ENCODE measurements at places on chromosomes 7 and 10.
A peak's percentile ranks its signal among the peaks of the same experiment; 100 is the strongest.

DNA sequence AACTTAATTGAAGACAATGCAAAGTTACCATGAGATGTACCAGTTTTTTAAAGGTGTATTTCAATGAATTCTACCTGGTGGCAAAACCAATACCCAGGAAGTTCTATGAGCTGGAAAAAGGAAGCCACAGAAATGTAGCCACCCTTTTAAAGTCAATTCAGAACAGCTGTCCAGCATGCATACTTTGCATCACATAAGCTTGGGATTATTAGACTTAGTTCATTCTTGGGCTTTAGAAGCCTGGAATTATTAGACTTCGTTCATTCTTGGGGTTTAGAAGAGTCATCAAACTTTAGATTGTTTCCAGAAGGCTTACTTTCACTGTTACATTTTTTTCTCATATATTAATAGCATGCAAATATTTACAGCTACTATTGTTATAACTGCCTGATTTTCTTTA, 20.9 kb downstream of the SLC25A13 start:
- no peak for DNase-seq

GRCh38 chr10:69715156-69715898, 85.3 kb downstream of the FAM241B start:
- DNase-seq, result no peak

DNA sequence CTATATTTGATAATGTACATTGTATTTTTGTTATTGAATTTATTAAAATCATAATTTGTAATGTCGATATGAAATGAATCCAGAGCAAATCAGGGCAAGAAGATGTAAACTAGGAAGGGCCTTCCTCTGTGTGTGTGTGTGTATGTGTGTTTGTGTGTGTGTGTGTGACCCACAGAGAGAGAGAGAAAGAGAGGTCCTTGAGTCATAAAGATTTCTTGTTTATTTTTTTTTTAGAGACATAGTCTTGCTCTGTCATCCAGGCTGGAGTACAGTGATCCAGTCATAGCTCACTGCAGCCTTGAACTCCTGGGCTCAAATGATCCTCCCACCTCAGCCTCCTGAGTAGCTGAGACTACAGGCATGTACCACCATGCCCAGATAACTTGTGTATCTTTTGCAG, 50.7 kb downstream of the INPP5F start:
- DNase-seq, result no peak

DNA sequence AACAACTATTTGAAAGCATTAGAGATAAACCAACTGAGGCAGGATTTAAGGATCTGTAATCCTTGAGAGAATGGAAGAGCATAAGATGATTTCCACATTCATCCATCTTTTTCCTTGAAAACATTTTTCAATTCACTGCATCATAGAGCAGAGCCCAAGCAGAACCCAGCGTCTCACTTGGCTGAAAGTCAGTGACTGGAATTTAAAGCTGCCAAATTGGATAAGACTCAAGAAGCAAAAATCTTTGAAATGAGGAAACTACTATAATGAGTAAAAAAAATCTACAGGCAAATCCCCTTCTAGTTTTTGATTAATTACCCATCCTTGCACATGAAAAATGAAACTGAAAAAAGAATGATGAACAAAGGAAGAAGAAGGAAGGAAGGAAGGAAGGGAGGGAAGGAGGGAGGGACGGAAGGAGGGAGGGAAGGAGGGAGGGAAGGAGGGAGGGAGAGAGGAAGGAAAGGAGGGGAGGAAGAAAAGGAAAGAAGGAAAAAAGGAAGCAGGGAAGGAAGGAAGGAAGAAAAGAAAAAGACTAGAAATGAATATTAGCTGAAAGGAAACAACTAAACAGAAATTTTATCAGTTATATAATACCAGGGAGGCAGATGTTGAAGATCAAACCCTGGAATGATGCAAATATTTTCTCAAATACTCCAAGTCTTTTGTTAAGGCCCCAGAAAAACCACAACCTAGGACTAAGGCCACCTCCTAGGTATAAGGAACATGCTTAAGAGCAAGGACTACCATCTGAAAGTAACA, 336.3 kb upstream of the MAGI2 start:
- no peak for DNase-seq

DNA sequence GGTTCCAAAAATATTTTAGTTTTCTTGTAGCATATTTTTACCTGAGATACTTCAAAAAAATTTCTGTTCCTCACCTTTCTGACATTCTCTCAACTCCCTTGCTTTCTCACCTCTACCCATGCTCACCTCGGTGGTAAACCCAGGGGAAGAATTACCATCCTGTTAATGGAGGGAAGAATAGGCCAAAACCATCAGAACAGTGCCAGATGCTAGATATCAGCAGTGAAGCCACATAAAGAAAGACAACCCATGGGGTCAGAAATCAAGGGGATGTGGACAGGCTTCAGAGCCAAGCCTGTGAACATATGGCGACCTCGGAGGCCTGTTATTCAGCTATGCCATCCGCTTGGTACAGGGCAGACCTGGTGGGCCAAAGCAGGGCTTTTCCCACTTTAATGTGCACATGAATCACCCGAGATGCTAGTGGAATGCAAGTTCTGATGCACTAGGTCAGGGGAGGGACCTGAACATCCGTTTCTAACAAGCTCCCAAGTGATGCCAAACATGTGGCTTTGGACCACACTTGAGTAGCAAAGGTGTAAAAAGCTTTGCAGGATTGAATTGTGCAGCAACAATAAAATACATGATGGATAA, 125.5 kb downstream of the NPY start:
- no peak for DNase-seq

- DNase-seq, result peak; percentile 55
These were observed 15.2 kb upstream of the PPP2R2D start for GRCh38 chr10:131885391-131886165.

- DNase-seq, result no peak
These were observed 5.0 kb downstream of the SPRN start for GRCh38 chr10:133419211-133419950.

GRCh38 chr7:110442381-110442837, 648.5 kb upstream of the LRRN3 start:
- DNase-seq, result no peak

GRCh38 chr10:73932620-73933112, 21.7 kb downstream of the PLAU start:
- DNase-seq, result no peak

GRCh38 chr10:124605001-124605370, 139.2 kb downstream of the FAM53B start:
- DNase-seq, result no peak

- DNase-seq, result no peak
These were observed 26.7 kb upstream of the SMARCD3 start for GRCh38 chr7:151274936-151275812.

- no peak for DNase-seq
These were observed 54.3 kb downstream of the CLIP2 start for GRCh38 chr7:74343281-74344131.

DNA sequence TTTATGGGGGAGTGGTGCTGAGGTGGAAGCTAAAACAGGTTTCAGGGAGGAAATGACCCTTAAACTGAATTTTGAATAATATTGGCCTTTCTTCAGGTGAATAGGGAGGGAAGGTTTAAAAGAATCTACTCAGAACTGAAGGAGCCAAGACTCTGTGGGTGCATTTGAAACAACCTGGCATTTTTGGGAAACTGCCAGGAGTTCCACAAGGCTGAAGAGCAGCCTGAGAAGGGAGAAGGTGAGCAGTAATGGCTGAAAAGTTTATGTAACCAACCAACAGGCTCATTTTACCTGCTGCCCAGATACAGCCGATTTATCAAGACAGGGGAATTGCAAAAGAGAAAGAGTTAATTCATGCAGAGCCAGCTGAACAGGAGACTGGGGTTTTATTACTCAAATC, 4.0 kb upstream of the PANK1 start:
- DNase-seq, result no peak

- DNase-seq, result no peak
These were observed 22.3 kb upstream of the IL15RA start for GRCh38 chr10:5999440-6000165.

DNA sequence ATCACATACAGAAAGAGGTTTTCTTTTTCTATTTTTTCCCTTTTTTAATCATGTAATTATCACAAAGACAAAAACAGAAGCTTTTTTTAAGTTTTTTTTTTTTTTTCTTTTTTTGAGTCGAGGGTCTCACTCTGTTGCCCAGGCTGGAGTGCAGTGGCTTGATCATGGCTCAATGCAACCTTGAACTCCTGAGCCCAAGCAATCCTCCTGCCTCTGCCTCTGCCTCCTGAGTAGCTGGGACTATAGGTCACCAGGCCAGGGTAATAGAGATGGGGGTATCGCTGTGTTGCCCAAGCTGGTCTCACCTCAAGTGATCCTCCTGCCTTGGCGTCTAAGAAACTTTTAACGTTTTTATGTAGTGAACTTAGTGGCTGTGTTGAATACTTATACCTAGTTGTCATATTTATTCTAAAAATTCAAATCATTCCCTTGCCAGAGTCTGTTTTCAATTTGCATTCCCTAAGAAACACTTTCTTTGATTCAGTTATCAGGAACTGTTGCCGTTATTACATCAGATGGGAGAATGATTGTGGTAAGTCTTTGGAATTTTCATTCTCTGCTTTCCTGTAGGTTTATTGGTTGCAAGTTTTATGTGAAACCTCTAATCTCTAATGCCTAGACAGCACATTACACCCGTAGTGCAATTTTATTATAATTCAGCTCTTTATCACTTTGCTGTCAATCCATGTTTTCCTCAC, 1.3 kb downstream of the LSM8 start:
- no peak for DNase-seq

DNA sequence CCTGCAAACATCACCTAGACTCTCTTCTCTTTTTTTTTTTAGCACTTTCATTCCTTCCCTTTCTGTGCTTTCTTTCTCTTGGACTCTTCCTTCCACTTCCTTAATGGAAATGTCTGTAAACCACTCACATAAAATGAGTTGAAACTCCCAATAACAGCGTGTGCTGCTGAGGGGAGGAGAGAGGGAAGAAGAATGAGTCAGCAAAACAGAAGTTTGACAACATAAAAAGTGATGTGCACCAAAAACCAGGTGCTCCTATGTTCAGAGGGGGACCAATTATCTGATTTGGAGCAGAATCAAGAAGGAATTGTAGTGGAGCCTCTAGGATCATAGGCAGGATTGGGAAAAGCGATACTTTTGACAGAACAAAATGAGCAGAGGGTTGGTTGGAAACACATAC, 712.1 kb upstream of the IGFBP3 start:
- DNase-seq, result no peak

GRCh38 chr10:86688398-86688921, 20.1 kb downstream of the LDB3 start:
- DNase-seq, result no peak

DNA sequence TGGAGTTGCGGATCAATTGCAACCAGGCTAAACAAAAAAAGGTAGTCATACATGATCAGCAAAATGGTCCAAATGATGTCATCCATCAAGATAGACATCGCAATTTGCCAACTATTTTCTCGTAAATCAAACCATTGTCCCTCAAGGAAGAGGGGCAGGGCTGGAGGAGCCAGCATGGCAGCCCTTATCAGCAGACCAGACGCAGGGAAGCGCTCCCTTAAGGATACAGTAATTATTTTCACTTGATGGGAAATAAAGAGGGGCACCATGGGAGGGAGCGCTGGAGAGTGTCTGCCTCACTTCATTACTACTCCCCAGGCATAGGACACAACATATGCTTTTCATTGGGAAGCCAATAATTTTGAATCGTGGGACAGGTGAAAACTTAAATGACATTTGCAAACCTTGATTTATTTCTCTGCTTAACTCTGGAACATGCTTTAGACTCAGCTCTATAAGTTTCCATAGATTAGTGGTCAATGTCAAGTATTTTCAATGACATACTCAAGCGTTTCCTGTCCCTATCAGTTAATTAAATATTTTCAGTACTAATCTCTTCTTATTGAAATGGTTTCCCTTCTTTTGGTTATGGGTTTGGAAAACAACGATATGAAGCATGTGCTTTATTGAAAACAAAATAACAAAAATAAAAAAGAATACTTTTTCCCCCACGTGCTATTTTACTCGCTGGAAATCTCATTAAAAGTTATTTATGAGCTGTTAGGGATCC, 202.4 kb upstream of the HABP2 start:
- DNase-seq, result no peak

- no peak for DNase-seq
These were observed 2.1 kb downstream of the CHST3 start for GRCh38 chr10:71966046-71967004.

DNA sequence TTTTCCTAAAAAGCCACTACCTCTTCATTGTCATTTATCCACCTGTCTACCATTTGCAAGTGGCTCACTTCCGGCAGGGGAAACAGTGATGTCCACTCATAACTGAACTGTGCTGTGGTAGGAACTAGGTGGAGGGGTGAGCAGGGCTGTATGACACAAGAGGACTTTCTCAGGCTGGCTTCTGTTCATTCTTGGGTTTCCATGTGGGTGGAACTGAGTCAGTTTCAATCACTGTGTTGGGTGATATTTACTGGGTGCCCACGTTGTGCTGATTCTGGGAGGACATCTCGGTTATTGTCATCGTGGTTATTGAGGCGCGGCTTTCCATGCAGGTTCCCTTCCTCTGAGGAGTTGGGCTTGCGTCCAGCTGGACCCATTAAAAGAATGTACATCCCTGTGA, 38.8 kb downstream of the RAMP3 start:
- DNase-seq, result no peak

- DNase-seq, result no peak
These were observed 99.4 kb downstream of the CTBP2 start for GRCh38 chr10:125060826-125061556.

DNA sequence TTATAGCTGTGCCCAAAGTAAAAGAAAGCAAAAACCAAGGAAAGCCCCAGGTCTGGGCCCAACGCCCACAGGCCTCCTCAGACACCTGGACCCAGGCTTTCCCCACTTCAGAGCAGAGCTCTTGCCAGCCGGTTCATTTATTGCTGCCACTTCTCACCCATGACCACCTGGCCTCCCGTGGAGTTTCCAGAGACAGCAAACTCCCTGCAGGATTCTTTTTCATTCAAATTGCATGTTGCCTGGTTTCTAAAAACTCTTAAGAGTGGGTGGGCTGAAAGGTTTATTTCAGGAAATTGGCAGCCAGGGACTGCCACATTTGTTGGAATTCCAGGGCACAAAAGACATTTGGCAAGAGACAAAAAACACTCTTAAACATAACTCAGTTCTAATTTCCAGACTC, 4.7 kb downstream of the VOPP1 start:
- no peak for DNase-seq

- no peak for DNase-seq
These were observed 61.7 kb downstream of the AUTS2 start for GRCh38 chr7:69659983-69660382.

DNA sequence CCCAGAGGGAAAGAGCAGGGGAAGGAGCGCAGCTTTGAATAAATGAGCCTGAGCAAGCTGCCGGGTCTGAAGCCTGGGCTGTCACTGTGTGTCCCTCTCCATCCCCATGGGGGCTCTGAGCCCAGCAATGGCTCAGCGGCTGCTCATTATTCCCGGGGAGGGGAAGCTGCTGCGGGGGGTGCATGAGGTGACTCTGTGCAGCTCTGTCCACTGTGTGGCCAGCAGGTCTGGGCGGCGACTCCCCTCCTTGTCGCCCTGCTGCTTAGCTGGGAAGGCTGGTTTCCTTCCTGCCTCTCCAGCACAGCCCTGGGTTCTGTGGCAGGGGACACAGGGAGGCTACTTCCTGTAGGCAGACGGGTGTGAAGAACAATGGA, 234.2 kb downstream of the PRPF18 start:
- no peak for DNase-seq

GRCh38 chr10:100006243-100006886, 3.4 kb downstream of the DNMBP start:
- DNase-seq, result no peak

Measured in activated CD8-positive, alpha-beta memory T cell treated with anti-CD3 and anti-CD28 coated beads for 4 hours (primary cell).